ENCODE measurements at places on chromosomes 5 and 9. TPM values are rescaled to one million over a fixed set of nuclear protein-coding genes. Genes with fewer than 3 reads are reported as not detected.

The WDR31 gene
- total RNA-seq, result 2.2 TPM

The RORB gene
- 0.04 TPM for total RNA-seq

The NDOR1 gene
- 17.5 TPM for total RNA-seq

The CDX1 gene
- total RNA-seq, result not detected

The ZDHHC11B gene
- 4.2 TPM for total RNA-seq

The CRHBP gene
- 13.0 TPM for total RNA-seq

The KIF4B gene
- total RNA-seq, result not detected

The IRX1 gene
- total RNA-seq, result 197 TPM

The PKD2L2 gene
- total RNA-seq, result not detected

The C5 gene
- 0.85 TPM for total RNA-seq

The FOXI1 gene
- total RNA-seq, result not detected

The CNTNAP3 gene
- 1.0 TPM for total RNA-seq

The NR2F1-AS1 gene
- 0.45 TPM for total RNA-seq

- H3K27me3 ChIP-seq, result no peaks in the 10 kb centered on the region
- peaks cover 10% of the 10 kb centered on the region for H3K4me1 ChIP-seq
- no peak for DNase-seq
- H3K36me3 ChIP-seq, result peaks cover 10% of the 10 kb centered on the region
- peak overlapping the region; percentile 78 for H3K27ac ChIP-seq
- H3K4me3 ChIP-seq, result peak overlapping the region; percentile 75
Observed at GRCh38 chr9:37902796-37903646, 906 bp downstream of the SLC25A51 start.

DNA sequence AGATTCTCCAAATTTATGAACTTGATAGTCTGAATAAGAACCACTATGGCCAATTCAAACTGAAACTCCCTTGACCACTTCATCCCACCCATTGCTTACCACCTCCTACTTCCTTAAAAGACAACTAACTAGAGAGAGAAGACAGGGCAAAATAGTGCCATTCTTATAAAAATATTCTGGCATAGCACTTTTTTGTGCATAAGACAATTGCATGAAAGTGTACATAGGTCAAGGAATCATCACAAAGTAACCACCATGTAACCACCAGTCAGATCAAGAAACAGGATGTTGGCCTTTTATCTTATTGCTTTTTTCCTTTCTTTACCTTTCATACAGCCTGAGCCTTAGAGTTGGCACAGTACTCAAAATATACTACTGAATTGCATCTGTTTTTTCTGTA, 8.1 kb upstream of the ARSB start:
- H3K27ac ChIP-seq, result no peak overlapping the region
- H3K36me3 ChIP-seq, result no peaks in the 10 kb centered on the region
- H3K4me3 ChIP-seq, result no peak overlapping the region
- H3K27me3 ChIP-seq, result no peaks in the 10 kb centered on the region

- peaks cover 3% of the 10 kb centered on the region for H3K4me1 ChIP-seq
- no peak for DNase-seq
- no peak overlapping the region for H3K4me3 ChIP-seq
- H3K27me3 ChIP-seq, result no peaks in the 10 kb centered on the region
- H3K27ac ChIP-seq, result no peak overlapping the region
Observed at GRCh38 chr5:151023047-151023615, 2.7 kb downstream of the GPX3 start.

- H3K4me1 ChIP-seq, result peaks cover 7% of the 10 kb centered on the region
- H3K4me3 ChIP-seq, result no peak overlapping the region
- no peak overlapping the region for H3K27ac ChIP-seq
Observed at GRCh38 chr9:19460243-19460642, 51.4 kb downstream of the ACER2 start.

DNA sequence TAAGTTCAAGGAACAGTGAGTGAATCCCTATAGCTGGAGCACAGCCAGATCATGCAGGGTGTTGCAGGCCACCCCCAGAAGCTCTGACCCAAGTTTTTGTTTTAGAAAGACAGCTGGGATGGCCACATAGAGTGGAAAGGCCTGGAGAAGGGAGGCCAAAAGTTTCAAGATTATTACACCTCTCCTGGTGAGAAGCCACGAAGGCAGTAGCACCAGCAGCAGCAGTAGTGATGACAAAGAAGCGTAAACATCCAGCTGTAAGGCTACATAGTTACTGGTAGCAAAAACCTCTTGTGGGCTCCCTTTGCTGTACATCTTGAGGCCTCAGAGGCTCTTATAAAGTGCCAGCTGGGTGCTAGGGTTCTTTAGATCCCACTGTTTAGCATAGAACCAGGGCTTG, 11.8 kb downstream of the ADAMTSL1 start:
- no peaks in the 10 kb centered on the region for H3K27me3 ChIP-seq
- H3K4me3 ChIP-seq, result no peak overlapping the region
- DNase-seq, result peak; percentile 53
- H3K27ac ChIP-seq, result peak overlapping the region; percentile 6
- H3K36me3 ChIP-seq, result no peaks in the 10 kb centered on the region

- H3K4me3 ChIP-seq, result no peak overlapping the region
- H3K27ac ChIP-seq, result no peak overlapping the region
- DNase-seq, result no peak
- H3K4me1 ChIP-seq, result no peaks in the 10 kb centered on the region
- no peaks in the 10 kb centered on the region for H3K27me3 ChIP-seq
Observed at GRCh38 chr9:126471084-126471624, 142.6 kb upstream of the LMX1B start.

GRCh38 chr9:116250891-116251290, 97.3 kb downstream of the PAPPA start:
- DNase-seq, result no peak
- no peak overlapping the region for H3K27ac ChIP-seq
- H3K27me3 ChIP-seq, result no peaks in the 10 kb centered on the region
- H3K4me3 ChIP-seq, result no peak overlapping the region
- H3K36me3 ChIP-seq, result no peaks in the 10 kb centered on the region

DNA sequence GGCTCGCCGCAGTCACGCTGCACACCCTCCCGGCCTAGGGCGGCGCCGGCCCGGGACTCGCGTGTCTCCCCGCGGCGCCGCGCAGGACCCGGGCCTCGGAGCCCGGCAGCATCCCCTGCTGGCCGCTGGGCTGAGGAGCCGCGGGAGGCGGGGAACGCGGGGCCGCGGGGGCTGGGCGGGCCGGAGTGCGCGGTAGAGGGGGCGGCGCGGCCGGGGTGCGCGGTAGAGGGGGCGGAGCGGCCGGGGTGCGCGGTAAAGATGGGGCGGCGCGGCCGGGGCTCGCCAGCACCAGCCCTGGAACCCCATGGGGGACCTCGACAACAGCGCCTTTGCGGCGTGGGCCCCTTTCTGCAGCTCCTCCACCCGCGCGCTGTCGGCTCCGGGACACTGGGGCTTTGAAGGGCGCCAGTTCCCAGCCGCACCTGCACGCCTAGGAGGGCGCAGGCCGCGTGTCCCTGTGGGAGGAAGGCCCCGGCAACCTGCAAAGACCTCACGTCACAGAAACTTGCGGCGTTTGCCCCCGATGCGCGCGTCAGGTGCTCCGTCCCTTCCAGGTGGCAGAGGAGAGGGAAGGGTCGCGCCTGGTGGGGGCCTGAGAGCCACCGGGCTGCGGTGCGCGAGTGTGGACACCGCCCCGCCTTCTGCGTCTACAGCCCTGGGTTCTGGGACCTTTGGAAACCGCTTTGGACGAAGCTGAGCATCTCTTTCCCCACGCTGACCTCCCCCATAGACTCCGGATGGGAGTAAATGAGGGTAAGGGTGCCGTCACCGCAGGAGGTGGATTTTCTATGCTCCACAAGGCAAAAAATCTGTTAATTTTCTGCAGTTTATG, 49.6 kb downstream of the NSUN2 start:
- H3K27me3 ChIP-seq, result peaks cover 78% of the 10 kb centered on the region
- H3K4me1 ChIP-seq, result no peaks in the 10 kb centered on the region

DNA sequence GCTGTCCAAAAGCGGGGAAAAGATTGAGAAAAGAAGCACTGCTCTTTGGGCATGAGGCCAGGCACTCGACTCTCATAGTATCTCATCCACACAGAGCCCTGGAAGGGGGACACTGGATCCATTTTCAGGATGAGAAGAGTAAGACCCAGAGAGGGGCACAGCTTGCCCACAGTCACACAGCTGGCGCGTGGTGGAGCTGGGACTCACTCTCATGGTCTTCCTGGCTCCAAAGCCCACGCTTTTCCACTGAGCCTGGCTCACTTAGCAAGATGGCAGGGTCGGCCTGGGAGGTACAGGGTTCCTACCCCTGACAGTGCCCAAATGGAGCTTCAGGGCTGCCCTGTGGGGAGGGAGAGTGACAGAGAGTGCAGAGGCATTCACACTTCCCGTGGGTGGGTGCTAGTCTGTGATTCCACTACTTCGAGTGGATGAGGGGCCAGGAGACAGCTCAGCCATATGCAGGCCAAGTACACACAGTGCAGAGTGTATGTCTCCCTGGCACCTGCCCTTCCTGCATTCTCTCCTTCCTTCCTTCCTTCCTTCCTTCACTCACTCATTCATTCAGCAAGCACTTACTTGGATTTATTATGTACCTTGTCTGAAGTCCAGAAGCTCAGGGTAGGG, 18.3 kb upstream of the IGFBPL1 start:
- DNase-seq, result no peak
- H3K4me1 ChIP-seq, result no peaks in the 10 kb centered on the region

- peaks cover 7% of the 10 kb centered on the region for H3K36me3 ChIP-seq
- H3K4me3 ChIP-seq, result no peak overlapping the region
- H3K27ac ChIP-seq, result no peak overlapping the region
- peaks cover 7% of the 10 kb centered on the region for H3K4me1 ChIP-seq
- DNase-seq, result no peak
- no peaks in the 10 kb centered on the region for H3K27me3 ChIP-seq
Observed at GRCh38 chr9:122297512-122297911, 32.8 kb downstream of the MRRF start.

- no peak overlapping the region for H3K27ac ChIP-seq
- DNase-seq, result peak; percentile 28
- H3K27me3 ChIP-seq, result no peaks in the 10 kb centered on the region
- peaks cover 9% of the 10 kb centered on the region for H3K36me3 ChIP-seq
- H3K4me3 ChIP-seq, result no peak overlapping the region
Observed at GRCh38 chr9:120438836-120439546, 141.0 kb downstream of the CDK5RAP2 start.

DNA sequence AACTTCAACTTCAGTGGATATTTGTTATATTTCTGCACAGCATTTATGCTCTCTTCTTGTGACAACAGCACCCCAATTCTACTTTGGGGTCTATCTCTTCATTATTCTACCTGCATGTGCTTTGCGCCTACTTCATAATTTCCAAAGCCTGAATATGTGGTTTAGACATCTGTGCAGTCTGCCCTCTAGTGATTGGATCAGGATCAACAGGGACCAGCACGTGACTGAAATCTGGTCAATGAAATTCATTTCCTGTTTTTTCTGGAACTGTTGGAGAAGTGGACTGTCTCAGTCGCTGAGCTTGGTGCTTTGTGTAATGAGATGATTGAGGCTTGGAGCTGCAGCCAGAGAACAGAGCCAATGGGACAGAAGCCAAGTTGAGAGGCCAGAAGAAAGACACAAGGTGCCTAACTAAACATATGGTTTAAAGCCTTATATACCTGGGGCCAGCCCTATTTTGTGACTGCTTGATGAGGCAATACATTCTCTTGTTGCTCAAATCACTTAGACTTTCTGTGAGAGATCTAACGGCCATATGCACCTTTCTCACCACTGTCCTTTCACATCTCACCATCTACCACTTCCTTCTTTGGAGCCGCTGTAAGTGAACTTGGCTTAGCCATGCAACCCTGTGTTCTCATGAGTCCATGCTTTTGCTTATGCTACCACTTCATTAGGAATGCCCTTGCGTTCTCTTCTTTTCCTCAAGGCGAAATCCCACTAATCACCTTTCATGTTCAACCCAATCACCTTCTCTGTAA, 68.8 kb upstream of the PPP2R2B start:
- H3K4me3 ChIP-seq, result no peak overlapping the region
- no peaks in the 10 kb centered on the region for H3K4me1 ChIP-seq
- no peaks in the 10 kb centered on the region for H3K36me3 ChIP-seq
- no peaks in the 10 kb centered on the region for H3K27me3 ChIP-seq

GRCh38 chr9:100071271-100071670, 27.5 kb downstream of the ERP44 start:
- H3K27me3 ChIP-seq, result no peaks in the 10 kb centered on the region
- no peak overlapping the region for H3K4me3 ChIP-seq
- H3K4me1 ChIP-seq, result no peaks in the 10 kb centered on the region
- H3K27ac ChIP-seq, result no peak overlapping the region

DNA sequence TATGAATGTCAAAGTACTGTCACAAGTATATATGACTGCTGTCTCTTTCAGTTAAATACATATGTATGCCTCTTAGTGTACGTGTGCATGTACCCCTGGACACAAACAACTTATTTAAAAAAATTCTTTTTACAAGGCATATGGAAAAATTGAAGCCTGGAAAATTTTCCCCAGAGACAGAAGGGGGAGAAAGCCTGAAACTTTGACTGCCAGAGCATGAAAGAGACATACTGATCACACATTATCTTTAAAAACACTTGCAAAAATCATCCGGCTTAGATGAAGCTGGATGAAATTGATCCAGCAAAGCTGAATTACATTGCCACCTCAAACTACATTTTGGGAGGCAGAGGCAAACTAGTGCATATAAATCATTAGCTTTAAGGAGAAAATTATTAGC, 88.0 kb upstream of the NFIB start:
- no peak overlapping the region for H3K4me3 ChIP-seq
- no peaks in the 10 kb centered on the region for H3K4me1 ChIP-seq
- no peak for DNase-seq

DNA sequence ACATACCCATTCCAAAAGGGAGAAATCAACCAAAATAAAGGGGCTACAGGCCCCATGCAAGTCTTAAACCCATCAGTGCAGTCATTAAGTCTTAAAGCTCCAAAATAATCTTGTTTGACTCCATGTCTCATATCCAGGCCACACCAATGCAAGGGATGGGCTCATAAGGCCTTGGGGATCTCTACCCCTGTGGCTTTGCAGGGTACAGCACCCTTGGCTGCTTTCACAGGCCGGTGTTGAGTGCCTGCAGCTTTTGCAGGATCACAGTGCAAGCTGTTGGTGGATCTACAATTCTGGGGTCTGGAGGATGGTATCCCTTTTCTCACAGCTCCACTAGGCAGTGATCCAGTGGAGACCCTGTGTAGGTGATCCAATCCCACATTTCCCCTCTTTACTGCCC, 5.0 kb upstream of the SPINK14 start:
- H3K4me1 ChIP-seq, result peaks cover 8% of the 10 kb centered on the region
- H3K36me3 ChIP-seq, result no peaks in the 10 kb centered on the region
- no peak overlapping the region for H3K27ac ChIP-seq
- DNase-seq, result no peak
- H3K27me3 ChIP-seq, result no peaks in the 10 kb centered on the region
- H3K4me3 ChIP-seq, result no peak overlapping the region

- no peaks in the 10 kb centered on the region for H3K4me1 ChIP-seq
- no peaks in the 10 kb centered on the region for H3K27me3 ChIP-seq
- no peak overlapping the region for H3K4me3 ChIP-seq
- no peak overlapping the region for H3K27ac ChIP-seq
- no peaks in the 10 kb centered on the region for H3K36me3 ChIP-seq
Observed at GRCh38 chr9:90998573-90998972, 197.0 kb downstream of the SYK start.

DNA sequence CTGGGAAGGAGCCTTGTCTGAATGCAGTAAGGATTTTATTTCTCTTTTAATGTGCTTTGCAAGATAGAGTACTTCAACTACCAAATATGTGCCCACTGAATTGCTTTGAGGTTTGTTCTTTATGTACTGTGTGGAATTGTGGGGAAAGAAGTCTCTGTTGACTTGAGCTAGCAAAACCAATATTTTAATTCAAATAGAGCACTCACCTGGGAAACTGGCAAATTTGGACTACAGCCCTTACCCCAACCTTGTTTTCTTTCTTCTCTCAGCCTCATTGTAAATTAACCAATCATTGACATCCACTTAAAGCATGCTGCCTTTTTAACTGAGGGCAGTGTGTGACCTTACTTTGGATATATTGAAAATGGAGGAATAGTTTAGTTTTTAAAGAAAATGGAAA, 409.0 kb downstream of the SPATA31D1 start:
- H3K36me3 ChIP-seq, result no peaks in the 10 kb centered on the region
- peaks cover 41% of the 10 kb centered on the region for H3K27me3 ChIP-seq
- no peaks in the 10 kb centered on the region for H3K4me1 ChIP-seq
- no peak overlapping the region for H3K27ac ChIP-seq
- no peak overlapping the region for H3K4me3 ChIP-seq

Measured in cardiac muscle cell (in vitro differentiated cells and primary cell).